ENCODE measurements at places on chromosomes 5 and 9. TPM values are rescaled to one million over a fixed set of nuclear protein-coding genes. Genes with fewer than 3 reads are reported as not detected.

Gene OLFML2A
- 27.4 TPM for total RNA-seq

- DNase-seq: no peak
Measured at GRCh38 chr9:34599546-34599945, 10.0 kb upstream of the CNTFR start.

- DNase-seq: peak; percentile 81
Measured at GRCh38 chr9:109499631-109500410, 1.7 kb upstream of the PTPN3 start.

- no peak for DNase-seq
Measured at GRCh38 chr5:38284384-38284783, 26.0 kb downstream of the EGFLAM start.

All from right cardiac atrium (tissue), 5 donors.